ENCODE measurements at places on chromosomes 7 and 10. TPM values are rescaled to one million over a fixed set of nuclear protein-coding genes. Genes with fewer than 3 reads are reported as not detected.
A peak's percentile ranks its signal among the peaks of the same experiment; 100 is the strongest.

The LIPJ gene
- 0.28 TPM for total RNA-seq

The PSMC2 gene
- total RNA-seq: 153 TPM

The MEST gene
- 316 TPM for total RNA-seq

The CRTAC1 gene
- total RNA-seq: 35.0 TPM

The JCAD gene
- 48.3 TPM for total RNA-seq

The PLOD3 gene
- total RNA-seq: 26.2 TPM

The PANK1 gene
- total RNA-seq: 35.2 TPM

The CPN1 gene
- 0.11 TPM for total RNA-seq

- H3K4me1 ChIP-seq: no peaks in the 10 kb centered on the region
- no peak for DNase-seq
- H3K27ac ChIP-seq: no peak overlapping the region
- peaks cover 3% of the 10 kb centered on the region for H3K36me3 ChIP-seq
- no peaks in the 10 kb centered on the region for H3K27me3 ChIP-seq
Observed at GRCh38 chr7:139548302-139549028, 25.0 kb downstream of the CLEC2L start.

DNA sequence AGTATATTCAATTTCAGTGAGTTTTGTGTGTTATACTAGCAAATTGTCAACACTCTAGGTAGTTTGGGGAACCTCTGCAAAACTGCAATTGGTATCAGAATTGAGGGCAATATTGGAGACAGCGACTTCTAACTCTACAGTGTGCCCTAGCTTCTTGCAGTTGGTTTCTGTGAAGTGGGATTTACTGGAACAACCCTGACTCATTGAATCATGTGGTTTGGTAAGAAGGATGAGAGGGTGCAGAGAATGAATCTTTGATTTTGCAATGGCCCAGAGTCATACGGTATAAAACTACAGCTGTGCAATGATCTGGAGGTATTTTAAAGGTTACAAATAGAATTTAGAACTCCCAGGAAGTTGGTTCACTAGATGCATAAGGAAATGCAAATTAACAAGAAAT lies 129.1 kb upstream of the PPP1R3A start:
- no peaks in the 10 kb centered on the region for H3K36me3 ChIP-seq
- no peaks in the 10 kb centered on the region for H3K4me1 ChIP-seq
- no peaks in the 10 kb centered on the region for H3K27me3 ChIP-seq
- H3K27ac ChIP-seq: no peak overlapping the region

GRCh38 chr10:125396676-125397075 lies 236.3 kb upstream of the CTBP2 start:
- DNase-seq: no peak
- no peaks in the 10 kb centered on the region for H3K4me1 ChIP-seq

DNA sequence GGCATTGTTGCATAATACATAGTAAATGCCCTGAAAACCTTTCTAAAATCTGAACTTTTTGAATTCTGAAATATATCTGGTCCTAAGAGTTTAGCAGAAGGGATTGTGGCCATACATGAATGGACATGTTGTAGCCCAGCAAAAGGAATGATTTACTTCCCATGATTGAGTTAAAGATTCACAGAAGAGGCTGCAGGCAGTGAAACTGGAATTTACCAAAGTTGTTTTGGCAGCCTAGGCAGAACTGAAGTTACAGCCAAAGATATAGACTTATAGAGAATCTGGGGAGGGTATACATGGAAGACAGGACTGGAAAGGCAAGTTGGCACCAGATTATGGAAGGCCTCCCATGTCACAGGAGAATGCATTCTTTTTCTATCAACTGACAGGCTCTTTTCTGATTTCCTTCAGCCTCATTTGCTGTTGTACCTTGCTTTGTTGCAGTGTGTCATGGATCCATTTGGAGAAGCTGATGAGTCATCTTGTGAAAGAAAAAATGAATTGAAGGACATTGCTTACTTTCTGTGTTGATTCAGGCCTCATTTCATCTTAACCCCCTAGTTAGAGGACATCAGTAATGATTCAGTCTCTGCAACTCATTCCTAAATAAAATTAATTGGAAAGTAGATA lies 356.2 kb upstream of the LRGUK start:
- H3K36me3 ChIP-seq: no peaks in the 10 kb centered on the region
- H3K27me3 ChIP-seq: no peaks in the 10 kb centered on the region
- no peak overlapping the region for H3K4me3 ChIP-seq
- H3K27ac ChIP-seq: no peak overlapping the region

GRCh38 chr10:10353326-10353868 lies 664.3 kb upstream of the CELF2 start:
- no peaks in the 10 kb centered on the region for H3K27me3 ChIP-seq
- no peak for DNase-seq
- H3K4me1 ChIP-seq: no peaks in the 10 kb centered on the region

DNA sequence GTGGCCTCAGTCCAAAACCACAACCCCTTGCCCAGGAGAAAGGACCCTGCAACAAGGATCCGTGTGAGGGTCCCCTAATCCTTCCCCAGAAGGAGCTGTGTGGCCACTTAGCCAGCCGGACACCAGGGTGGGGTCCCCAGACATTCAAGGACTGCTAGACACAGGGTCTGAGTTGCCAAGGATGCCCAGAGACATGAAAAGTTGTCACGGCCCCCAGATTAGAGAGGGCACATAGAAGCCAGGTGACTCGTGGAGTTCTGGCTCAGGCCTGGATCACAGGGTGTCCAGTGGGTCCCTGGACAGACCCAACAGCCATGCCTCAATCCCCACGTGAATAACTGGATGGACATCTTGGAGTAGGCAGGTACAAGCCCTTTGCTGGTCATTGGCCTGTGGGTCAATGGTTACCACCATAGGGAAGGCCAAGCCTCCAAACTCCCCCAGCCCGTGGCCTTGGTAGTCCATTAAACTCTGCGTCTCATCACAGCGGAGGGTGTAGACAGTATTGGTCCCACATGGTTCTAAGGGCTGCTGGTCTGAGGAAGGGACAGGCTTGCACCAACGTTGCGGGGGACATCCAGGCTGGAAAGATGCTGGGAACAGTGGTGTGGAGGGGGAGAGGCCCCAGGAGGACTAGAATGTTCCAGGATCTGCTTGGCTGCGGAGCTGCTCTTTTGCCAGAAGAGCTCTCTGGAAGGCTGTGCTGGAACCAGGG lies 205.9 kb upstream of the PPP2R2D start:
- no peak for DNase-seq
- no peaks in the 10 kb centered on the region for H3K27me3 ChIP-seq
- no peak overlapping the region for H3K4me3 ChIP-seq

DNA sequence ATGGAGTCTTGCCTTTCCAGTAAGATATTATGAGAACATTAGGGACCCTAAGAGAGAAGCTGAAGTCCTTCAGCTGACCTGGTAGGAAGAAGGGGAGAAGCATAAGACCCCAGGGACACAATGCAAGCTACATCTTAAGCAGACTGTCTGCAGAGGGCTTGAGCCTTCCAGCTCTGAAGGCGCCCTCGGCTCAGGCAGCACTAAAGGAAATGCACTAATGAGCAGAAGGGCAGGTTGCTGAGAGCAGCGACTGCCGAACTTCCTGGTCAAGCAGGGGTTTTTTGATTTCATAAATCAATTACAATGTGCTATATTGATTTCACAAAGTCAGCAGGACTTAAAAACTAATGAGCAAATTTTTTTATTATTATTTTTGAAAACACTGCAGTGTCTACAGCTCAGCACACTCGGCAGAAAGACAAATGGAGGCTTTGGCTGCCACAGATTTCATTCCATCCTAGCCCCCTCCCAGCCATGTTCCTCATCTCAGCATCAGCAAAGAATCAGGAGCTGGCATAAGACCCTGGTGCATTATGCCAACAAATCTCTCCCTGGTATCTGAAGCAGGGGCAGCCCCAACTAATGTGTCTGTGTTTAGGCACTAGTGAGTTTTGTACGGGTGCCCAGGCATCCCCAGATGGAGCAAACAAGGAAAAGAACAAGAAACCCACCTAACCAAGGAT lies 57.1 kb downstream of the LRRTM3 start:
- no peak overlapping the region for H3K27ac ChIP-seq
- peak; percentile 24 for DNase-seq
- H3K27me3 ChIP-seq: no peaks in the 10 kb centered on the region
- H3K4me3 ChIP-seq: no peak overlapping the region
- H3K4me1 ChIP-seq: peaks cover 7% of the 10 kb centered on the region

DNA sequence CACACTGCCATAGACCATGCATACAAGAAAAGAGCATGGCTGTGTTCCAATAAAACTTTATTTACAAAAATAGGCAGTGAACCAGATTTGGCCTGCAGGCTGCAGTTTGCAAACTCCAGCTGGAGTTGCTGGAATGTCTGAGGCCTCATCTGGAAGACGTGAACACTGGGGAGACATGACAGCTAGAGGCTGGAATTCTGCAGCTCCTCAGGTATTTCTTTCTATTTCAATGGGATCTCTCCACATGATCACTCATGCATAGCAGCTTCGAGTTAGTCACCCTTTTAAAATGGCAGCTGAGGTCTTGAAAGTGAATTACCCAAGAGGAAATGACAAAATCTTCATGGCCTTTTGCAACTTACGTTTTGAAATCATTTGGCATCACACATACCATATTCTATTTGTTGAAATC lies 52.6 kb upstream of the BET1 start:
- H3K36me3 ChIP-seq: no peaks in the 10 kb centered on the region
- H3K27me3 ChIP-seq: no peaks in the 10 kb centered on the region
- H3K27ac ChIP-seq: no peak overlapping the region
- H3K4me3 ChIP-seq: no peak overlapping the region
- no peak for DNase-seq

DNA sequence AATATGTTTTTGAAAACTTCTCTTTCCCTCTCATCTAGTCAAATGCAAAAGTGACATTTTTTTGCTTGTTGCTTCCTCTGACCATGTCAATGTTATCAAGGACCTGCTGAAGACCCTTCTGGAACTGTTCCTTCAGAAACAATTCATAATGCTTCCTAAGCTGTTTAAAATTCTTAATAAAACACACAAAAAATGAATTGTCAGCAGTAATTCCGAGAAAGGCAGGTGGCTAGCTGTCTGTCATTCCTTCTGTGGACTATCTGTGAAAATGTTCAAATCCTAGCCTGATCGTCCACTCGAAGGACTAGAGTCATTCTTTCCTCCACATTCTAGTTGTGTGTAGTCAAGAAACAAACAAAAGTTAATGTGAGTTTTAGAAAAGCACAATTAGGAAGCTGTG lies 56.6 kb upstream of the TRIL start:
- no peaks in the 10 kb centered on the region for H3K4me1 ChIP-seq
- no peaks in the 10 kb centered on the region for H3K27me3 ChIP-seq
- no peak overlapping the region for H3K4me3 ChIP-seq
- no peaks in the 10 kb centered on the region for H3K36me3 ChIP-seq
- no peak for DNase-seq

GRCh38 chr7:12851841-12852240 lies 164.4 kb downstream of the ARL4A start:
- no peaks in the 10 kb centered on the region for H3K4me1 ChIP-seq
- no peak overlapping the region for H3K4me3 ChIP-seq
- DNase-seq: no peak
- H3K27ac ChIP-seq: no peak overlapping the region
- no peaks in the 10 kb centered on the region for H3K27me3 ChIP-seq

GRCh38 chr10:6654571-6654970 lies 74.5 kb upstream of the PRKCQ start:
- no peak overlapping the region for H3K27ac ChIP-seq
- no peaks in the 10 kb centered on the region for H3K4me1 ChIP-seq
- no peak overlapping the region for H3K4me3 ChIP-seq
- DNase-seq: no peak

DNA sequence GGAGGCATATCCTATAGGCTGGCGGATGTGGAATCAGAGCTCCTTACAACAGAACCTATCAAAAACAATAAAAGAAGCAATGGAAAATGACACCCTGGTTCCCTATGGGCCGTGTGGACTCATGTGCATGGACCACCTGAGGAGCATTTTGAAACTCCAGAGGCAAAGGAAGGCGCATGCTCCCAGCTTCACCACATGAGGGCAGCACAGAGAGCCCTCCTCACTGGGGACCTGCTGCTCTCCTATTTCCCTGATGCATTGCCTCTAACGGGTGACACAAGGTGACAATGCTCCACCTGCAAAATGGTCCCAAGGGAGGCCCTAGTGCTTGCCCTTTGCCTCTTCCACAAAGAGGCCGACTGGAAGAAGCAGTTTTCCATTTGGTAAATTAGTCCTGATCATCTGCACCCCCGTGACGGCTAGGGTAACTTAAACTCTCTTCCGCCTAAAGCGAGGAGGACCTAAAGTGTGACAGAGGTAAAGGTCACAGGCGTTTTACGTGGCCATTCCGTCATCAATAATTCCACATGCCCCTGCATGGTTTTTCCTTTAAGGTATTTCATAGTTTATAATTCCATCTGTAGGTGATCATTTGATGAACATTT lies 67.7 kb downstream of the GPAM start:
- no peak for DNase-seq
- H3K36me3 ChIP-seq: no peaks in the 10 kb centered on the region
- H3K4me3 ChIP-seq: no peak overlapping the region

- no peak for DNase-seq
- H3K4me1 ChIP-seq: peaks cover 5% of the 10 kb centered on the region
- no peaks in the 10 kb centered on the region for H3K27me3 ChIP-seq
- H3K27ac ChIP-seq: peak overlapping the region; percentile 67
- H3K4me3 ChIP-seq: peak overlapping the region; percentile 72
Observed at GRCh38 chr10:22713853-22714478, 412 bp downstream of the PIP4K2A start.
